Activated CD4-positive, alpha-beta T cell treated with anti-CD3 and anti-CD28 coated beads, Interleukin-2, amount 50 U/mL, for 4 hours (primary cell): ENCODE measurements at places on chromosomes 2 and 18.

GRCh38 chr2:136381722-136382633 is 264.0 kb upstream of the CXCR4 start:
- DNase-seq = peak; percentile 18

DNA sequence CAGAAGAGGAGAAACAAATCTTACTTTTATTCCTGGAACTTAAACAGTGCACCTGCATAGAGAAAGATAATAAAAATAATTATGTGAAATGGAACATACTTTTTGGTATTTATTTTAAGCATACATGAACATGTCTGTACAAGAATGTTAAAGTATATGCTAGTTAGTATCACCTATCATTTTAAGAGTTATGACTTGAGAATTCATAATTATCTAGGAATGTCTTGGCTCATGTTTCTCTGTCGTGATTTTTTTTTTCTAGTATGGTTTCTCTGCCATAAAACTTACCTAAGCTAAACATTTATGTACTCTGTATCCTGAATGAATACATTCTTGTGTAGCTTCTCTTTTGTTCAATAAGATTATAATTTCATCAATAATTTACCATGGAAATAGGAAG is 4.2 kb downstream of the SERPINB7 start:
- no peak for DNase-seq

DNA sequence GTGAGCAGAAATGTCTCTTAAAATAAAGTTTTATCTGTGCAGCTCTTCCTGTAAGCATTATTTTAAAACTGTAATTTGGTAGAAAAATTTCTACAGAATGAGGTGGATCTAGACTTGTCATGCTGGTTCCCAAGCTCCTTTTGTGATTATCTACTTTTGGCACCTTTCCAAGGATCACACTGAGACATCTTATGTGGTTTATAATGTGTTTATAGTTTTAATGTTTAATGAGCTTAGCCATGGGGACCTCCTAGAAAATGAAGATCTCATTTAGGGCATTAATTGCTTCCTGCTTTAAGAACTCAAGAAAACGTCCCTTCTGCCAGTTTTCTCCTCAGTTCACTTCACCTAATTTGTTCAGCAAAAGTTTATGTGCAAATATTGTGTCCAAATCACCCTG is 468.4 kb downstream of the SUCLG1 start:
- no peak for DNase-seq

GRCh38 chr2:203535784-203536585 is 884 bp upstream of the RAPH1 start:
- DNase-seq = no peak
